GM19239 (cell line): ENCODE measurements at places on chromosomes 7 and 10.

- no peak for DNase-seq
These were observed 534.6 kb downstream of the TFEC start for GRCh38 chr7:115496006-115496405.

DNA sequence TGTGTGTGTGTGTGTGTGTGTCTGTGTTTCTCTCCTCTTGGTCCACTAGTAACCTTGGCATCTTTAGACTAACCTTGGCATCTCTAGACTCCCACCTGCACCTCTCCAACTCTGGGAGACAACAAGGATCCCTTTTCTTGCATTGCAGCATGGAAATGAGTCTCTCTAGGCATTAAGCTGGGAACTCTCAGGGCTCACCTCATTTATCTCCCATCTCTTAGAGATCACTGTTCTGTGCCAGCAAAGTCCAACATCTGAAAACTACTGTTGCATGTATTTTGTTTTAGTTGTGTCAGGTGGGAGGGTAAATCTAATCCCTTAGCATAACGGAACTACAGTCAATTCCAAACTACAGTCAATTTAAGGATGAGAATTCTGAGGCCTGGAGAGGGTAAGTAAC lies 38.7 kb downstream of the MYOF start:
- DNase-seq, result no peak

DNA sequence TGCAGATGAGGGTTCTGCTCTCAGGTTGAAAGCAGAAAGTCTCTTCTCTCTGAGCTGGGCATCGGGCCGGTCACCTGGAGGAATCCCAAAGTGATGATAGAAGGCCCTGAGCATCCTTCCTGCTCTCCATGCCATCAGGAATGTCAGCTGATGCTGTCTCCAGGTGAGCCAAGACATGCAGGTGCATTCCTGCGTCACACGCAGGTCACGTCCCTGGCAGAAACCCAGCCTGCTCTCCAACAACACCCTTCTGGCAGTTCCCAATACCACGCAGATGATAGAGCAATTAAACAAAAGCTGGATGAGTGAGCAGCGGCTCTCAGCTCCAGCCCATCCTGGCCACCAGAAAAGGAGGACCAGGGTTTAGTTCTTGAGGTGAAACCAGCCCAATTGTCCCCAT lies 6.9 kb upstream of the WIPI2 start:
- no peak for DNase-seq

DNA sequence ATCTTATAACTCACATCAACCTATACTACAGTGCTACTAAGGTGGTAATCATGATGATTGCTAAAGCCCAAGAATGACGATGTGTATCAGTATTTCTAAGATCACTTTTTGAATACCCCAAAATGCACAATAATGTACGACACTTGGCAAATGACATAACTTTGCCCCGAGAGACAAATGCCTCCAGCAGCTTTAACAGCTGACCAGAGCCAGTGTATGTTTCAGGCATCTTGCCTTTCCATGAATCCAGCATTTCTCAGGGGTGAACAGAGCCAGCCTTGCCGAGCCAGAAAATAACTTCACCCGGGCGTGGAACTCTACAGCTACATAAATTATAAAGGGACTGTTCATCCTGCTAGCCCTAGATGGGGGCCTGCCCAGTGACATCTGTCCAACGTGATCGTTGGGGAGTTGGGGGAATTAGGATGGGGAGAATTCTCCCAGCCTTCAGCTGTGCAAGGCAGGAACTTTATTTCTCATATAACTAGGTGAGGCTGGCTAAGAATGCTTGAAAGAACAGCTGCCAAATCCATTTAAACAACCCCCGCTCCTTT lies 1.8 kb downstream of the IGFBP3 start:
- no peak for DNase-seq

DNA sequence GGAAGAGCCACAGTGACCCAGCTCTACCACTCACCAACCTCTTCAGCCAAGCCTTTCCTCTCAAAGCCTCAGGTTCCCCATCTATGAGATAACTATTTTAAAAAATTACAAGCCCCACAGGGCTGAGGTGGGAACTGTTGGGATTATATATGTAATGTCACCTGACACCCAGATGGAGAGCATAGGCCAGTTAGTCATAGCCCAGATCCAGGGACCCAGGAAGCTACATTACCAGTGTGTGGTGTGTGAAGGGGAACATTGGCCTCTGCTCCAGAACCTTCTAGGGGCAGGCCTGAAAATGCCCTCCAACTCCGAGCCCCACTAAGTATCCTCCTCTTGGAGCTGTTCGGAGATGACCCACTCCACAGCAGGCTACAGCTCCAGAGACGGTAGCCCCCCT lies 162.4 kb downstream of the NRF1 start:
- no peak for DNase-seq

DNA sequence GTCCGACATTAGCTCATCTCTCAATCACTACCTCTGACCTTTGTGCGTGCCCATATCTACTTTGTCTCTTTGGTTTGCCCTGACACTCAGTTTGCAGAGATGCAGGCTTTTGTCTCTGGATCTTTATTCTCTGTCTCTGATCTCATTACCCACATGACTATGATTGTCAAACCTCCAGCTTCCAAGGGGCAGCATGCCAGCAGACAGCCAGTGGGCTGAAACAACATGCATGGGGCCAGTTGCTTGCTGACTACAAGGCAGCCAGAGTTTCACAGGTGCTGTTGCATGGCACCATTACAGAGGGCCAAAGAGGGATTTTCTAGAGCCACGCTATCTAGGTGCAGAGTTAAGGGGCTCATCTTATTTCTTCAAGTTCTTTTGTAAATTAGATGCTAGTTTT lies 146.2 kb downstream of the SPAG6 start:
- no peak for DNase-seq

GRCh38 chr10:49205206-49205605 lies 17.0 kb upstream of the TMEM273 start:
- DNase-seq, result no peak

- DNase-seq, result no peak
These were observed 168.1 kb upstream of the MALRD1 start for GRCh38 chr10:18880530-18880929.

GRCh38 chr10:116331815-116332214 lies 7.6 kb downstream of the CCDC172 start:
- no peak for DNase-seq

- DNase-seq, result no peak
These were observed 55.2 kb upstream of the FAM133B start for GRCh38 chr7:92645114-92646061.
